ENCODE measurements at places on chromosomes 12 and 14. TPM values are rescaled to one million over a fixed set of nuclear protein-coding genes. Genes with fewer than 3 reads are reported as not detected.

Gene GPX2
- polyA plus RNA-seq = 382 TPM

Gene MMP14
- polyA plus RNA-seq = 2.0 TPM

Gene BLTP3B
- 11.1 TPM for polyA plus RNA-seq

Gene ISM2
- polyA plus RNA-seq = 0.31 TPM

Gene NELL2
- polyA plus RNA-seq = 0.07 TPM

DNA sequence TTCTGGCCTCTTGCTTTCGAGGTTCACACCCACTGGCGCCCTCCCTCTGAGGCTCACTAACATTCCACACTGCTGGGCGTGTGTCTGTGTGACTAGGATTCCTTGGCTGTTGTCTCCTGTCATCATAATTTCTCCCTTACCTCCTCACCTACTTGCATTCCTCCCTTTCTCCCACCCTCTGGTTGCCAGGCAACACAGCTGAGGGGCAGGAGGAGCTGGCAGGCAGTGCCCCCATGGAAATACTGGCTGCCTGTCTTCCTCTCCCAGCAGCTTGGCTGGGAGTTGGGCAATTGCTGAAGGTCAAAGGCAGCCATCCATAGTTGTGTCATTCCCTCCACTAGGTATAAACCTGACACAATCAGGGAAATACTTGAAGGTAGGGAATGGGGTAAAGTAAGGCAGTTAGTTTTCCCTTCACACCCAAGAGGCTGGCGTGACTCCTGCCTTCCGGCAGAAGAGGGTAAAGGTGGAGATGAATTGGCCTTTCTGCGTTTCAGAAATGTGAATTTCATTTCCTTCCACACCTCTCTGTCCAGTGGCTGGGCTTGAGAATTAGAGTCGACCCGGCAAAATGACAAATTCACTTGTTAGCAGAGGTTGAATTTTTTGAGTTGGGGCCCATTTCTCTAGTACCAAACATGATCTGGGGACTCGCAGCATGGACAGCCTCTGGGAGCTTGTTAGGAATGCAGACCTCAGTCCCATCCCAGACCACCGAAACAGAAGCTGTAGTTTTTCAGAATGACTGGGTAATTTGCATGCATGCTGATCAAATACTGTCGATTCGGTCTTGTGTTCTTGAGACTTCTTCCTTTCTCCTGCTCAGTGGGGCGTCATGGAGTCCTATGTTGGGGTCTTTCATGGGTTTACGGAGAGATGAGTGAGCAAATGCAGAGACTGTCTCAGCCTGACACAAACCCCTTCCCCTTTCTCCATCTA, 24.3 kb upstream of the EMP1 start:
- peak; percentile 74 for DNase-seq

DNA sequence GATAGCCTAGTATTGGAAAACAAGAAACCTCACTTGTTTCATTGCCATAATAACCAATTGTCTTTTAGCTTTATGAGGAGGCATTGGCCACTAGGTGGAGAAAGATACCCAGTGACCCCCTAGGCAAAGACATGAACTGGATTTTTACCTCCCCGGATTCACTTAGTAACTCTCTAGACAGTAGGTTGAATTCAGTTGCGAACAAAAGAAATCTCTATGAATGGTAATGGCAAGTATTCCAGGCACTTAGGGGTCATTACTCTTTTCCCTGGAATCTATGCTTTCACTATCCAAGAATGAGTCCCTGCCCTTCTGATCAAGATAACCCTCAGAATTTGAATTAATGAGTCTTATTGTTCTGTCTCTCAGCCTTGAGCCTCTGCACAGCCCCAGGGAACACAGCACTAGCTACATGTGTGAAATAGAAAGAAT, 29.5 kb upstream of the RHOJ start:
- peak; percentile 25 for DNase-seq

- no peak for DNase-seq
These were observed 315.8 kb downstream of the BCL11B start for GRCh38 chr14:98956181-98956580.

- DNase-seq = no peak
These were observed 19.6 kb downstream of the ASB2 start for GRCh38 chr14:93956514-93957332.

DNA sequence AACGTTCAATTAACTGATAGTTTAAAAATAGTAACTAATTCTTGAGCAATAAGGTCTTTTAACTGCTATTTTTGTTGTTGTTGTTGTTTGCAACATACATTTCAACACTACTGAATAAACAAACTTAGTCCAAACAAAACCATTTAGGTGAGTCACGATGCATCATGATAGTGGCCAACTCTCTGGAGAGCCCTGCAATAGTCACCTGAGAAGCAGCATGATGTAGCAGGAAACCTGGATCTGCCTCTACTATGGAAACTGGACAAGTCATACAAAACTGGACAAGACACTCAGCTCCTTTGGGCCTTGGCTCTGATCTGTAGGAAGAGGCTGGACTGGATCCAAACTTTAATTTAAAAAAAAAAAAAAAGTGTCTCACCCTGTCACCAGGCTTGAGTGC, 117.3 kb downstream of the MED13L start:
- peak; percentile 74 for DNase-seq

GRCh38 chr14:89678768-89679167, 261.7 kb upstream of the FOXN3 start:
- DNase-seq = no peak

- no peak for DNase-seq
These were observed 116.4 kb downstream of the SLC38A1 start for GRCh38 chr12:46152456-46152855.

DNA sequence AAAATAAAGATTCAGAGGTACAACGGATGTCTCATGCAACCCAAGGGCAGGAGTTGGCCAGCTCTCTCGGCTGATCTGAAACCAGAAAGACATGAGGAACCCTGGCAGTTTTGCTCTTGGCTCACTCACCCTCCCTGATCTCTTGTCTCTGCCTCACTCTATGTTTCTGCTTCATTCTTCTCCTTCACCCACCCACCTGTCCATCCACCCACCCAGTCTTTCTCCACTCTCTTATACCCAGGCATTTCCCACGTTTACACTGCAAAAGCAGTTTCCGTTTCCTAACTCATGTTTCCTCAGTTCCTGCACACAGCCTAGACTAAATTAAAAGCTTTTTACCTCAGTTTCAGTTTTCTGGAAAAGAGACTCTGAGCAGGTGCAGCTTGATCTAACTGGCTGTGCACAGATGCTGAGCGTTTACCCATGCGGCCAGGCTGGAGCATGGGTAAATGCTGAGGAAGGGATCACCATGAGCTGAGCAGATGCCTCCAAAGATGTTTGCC, 157.6 kb downstream of the PRKCH start:
- no peak for DNase-seq

GRCh38 chr14:89013098-89013504, 188.7 kb downstream of the TTC8 start:
- peak; percentile 87 for DNase-seq

DNA sequence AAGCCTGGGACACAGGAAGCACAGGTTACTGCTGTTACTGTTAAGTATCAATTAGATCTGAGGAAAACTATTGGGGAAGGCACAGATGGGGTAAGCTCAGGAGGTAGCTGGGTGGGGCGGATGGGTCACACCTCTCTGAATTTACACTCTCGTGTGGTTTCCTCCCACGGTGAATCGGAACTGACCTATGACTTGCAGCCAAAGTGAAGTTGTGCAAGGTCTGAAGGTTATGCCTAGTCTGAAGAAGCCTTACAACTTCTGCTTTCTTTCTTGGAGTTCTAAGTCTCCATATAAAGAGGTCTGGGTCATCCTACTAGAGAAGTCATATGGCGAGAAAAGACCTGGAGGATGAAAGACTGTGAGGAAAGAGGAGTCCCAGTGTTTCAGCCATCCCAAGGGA, 25.6 kb upstream of the GPATCH2L start:
- no peak for DNase-seq

DNA sequence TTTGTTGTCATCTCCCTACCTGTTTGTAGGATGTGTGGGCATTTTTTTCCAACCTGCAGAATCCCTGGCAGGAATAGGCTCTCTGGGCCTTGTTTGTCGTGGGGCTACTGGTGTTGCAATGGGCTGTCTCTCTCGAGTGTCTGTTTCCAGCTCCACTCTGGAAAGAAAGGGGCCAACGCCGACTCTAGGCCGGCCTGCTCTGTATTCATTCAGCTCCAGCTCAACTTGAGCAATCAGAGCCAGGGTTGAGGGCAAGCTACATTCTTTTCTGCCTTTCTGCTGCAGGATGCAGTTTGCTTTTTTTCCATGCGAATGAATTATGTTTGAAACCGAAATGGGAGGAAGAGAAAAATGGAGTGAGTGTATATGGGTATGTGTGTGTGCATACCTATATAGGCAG, 2.3 kb downstream of the JDP2 start:
- DNase-seq = no peak

Measured in A549 (cell line).